ENCODE measurements at places on chromosomes 2 and 18.

DNA sequence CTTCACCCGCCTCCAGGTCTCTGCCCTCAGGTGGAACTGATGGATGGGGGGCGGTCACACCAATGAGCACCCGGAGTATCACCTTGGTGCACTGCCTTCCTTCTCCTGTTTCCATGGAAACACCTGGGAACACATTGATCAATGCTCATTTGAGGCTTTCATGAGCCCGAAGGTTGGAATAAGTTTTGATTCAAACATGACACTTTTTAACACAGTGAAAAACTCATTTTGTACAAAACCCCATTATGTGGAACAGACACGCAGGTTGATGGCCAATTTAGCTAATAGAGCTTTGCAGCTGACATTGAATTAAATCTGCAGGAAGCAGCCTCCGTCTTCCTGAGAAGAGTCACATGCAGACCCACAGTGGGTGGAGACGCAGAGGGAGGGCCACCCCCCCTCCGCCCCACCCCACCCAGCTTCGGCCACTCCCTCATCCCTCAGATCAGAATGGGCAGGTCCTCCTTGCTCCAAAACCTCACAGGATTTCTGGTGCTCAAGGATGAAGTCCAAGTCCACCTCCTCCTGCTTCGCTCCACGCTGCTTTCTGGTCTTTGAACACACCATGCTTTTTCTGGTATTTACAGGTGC lies 96.0 kb upstream of the MYCN start:
- no peak for DNase-seq

DNA sequence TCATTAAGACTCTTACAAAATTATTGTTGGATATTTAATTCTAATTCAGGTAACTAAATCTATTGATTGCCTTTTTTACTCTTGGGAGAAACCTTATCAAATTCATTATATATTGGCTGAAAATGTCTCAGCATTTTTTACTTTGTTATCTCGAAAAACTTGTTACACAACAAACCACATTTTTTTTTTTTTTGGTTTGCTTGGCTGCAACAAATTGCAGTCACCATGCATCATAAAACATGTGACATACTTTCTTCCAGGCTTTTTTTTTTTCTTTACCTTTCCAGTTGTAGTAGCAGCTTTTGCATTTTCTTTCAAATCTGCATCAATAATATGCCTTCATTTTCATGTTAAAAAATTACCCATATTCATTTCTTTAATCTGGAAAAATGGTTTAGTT lies 186.7 kb downstream of the TDRD15 start:
- DNase-seq, result no peak

- DNase-seq, result no peak
These were observed 23.0 kb upstream of the CEP68 start for GRCh38 chr2:65033178-65033577.

DNA sequence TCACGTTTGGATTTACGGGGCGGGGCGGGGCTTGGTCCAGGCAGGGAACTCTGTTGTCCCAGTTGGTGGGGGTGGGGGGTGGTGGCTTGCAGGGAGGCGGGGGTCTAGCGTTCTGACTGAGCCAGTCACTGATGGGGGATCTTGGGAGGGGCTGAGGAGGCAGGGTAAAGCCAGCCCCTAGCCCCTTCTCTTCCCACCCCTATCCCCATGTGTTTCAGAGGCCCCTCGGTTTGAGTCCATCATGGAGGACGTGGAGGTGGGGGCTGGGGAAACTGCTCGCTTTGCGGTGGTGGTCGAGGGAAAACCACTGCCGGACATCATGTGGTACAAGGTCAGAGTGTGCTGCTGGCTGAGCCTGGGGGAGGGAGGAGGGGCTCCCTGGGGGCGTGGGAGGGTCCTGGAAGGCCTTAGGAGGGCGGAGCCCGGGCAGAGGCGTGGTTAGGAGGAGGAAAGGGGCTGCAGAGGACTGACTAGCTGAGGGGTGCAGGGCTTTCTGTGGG lies 22.0 kb upstream of the GMPPA start:
- no peak for DNase-seq

DNA sequence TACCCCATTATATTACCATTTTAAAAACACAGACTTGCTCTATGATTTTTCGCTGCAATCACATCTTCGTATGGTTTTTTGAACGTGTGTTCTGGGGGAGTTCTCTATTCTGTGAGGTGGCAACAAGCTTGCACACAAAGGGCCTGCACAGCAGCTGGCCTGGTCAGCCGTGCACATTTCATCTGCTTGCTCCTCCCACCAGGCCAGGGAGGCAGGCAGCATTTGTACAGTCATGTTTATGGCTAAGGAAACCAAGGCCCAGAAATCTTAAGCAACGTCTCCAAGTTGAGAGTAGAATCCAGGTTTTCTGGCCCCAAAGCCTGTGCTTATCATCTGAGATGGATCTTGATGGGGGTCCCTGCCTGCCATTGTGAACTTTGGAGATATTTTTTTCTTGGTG lies 106.4 kb upstream of the SMIM21 start:
- DNase-seq, result no peak

DNA sequence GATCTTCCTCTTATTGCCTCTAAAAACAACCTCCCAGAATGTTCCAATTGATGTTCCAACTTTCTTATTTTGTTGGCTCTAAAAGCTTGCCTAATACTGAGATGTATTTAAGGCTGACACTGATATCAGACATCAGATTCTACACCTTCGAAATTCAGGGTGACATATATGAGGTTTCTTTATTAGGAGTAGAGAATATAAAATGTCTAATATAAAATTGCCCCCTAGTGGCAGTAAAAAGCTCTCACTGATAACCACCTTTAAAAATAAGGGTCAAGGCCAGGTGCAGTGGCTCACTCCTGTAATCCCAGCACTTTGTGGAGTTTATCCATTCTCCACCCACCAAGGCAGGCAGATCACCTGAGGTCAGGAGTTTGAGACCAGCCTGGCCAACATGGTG lies 789.7 kb upstream of the SLC39A10 start:
- DNase-seq, result no peak

GRCh38 chr18:55863876-55864275 lies 275.9 kb upstream of the TCF4 start:
- DNase-seq, result peak; percentile 36

- DNase-seq, result no peak
These were observed 11.5 kb downstream of the CD226 start for GRCh38 chr18:69936191-69936558.

- no peak for DNase-seq
These were observed 38.2 kb downstream of the PLEKHM3 start for GRCh38 chr2:207987025-207987716.
